ENCODE measurements at places on chromosomes 2 and 18. TPM values are rescaled to one million over a fixed set of nuclear protein-coding genes. Genes with fewer than 3 reads are reported as not detected.

Gene NT5C1B
- total RNA-seq, result not detected

Gene SRD5A2
- 0.06 TPM for total RNA-seq

Gene MATN3
- total RNA-seq, result 17.8 TPM

Gene ADGRF3
- total RNA-seq, result 0.29 TPM

Gene ERICH2
- total RNA-seq, result not detected

Gene C2orf15
- 0.46 TPM for total RNA-seq

Gene ALK
- total RNA-seq, result not detected

Gene RTN4
- total RNA-seq, result 537 TPM

Gene STAMBP
- 52.6 TPM for total RNA-seq

Gene SLC8A1
- total RNA-seq, result 0.29 TPM

Gene CDH2
- 60.1 TPM for total RNA-seq

Gene CERKL
- total RNA-seq, result 0.24 TPM

Gene UGT1A4
- total RNA-seq, result 0.07 TPM

Measured in A549 treated with Hydrocortisone at 1 μM for 4 hours (cell line).